ENCODE measurements at places on chromosomes 2 and 18.

DNA sequence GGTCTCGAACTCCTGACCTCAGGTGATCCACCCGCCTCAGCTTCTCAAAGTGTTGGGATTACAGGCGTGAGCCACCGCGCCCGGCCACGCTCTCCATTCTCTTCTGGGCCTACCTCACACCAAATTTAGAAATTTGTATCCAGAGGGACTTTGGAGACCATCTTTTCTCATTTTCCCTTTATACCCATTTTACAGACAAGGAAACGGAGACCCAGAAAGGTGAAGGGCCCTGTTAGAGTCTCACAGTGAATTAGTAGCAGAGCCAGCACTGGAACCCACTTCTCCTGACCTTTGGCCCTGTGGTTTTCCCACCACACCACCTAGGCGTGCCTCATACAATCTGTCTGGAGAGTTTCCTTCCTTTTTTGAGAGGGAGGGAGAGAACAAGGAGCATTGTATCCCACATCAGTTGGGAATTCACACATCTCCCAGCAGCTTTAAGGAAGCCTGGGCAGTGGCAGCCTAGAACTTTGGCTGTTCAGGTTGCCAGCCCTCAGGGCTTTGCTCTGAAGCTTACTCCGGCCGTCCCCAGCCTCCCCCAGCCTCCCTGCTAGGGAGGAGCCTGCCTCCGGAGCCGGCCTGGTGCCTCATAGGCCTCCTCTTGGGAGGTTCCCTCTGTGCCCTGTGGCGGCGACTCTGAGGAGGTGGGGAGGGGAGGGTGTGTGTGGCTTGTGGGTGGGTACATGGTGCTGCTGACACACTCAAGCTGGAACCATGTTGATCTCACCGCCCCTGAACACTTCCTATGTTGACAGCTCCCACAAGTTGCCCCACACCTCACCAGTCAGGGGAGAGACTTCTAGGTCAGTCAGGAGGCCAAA is 13.8 kb downstream of the FOSL2 start:
- no peak for DNase-seq

DNA sequence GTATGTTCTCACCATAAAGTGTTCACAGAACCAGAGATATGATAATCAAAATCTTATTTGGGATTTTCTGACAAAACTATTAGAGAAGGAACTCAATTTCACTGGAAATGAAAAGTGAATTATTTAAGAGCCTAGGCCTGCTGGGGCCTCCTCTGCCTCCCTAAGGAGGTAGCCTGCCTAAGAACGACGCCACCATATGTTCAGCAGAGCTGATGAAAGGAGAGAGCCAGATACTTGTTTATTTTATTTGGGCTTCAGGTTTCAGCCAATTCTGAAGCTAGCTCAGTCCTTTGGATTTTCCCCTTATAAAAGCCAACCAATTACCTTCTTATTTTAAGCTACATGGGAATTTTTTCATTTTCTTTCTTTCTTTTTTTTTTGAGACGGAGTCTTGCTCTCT is 433.1 kb upstream of the MAP2 start:
- DNase-seq, result no peak

DNA sequence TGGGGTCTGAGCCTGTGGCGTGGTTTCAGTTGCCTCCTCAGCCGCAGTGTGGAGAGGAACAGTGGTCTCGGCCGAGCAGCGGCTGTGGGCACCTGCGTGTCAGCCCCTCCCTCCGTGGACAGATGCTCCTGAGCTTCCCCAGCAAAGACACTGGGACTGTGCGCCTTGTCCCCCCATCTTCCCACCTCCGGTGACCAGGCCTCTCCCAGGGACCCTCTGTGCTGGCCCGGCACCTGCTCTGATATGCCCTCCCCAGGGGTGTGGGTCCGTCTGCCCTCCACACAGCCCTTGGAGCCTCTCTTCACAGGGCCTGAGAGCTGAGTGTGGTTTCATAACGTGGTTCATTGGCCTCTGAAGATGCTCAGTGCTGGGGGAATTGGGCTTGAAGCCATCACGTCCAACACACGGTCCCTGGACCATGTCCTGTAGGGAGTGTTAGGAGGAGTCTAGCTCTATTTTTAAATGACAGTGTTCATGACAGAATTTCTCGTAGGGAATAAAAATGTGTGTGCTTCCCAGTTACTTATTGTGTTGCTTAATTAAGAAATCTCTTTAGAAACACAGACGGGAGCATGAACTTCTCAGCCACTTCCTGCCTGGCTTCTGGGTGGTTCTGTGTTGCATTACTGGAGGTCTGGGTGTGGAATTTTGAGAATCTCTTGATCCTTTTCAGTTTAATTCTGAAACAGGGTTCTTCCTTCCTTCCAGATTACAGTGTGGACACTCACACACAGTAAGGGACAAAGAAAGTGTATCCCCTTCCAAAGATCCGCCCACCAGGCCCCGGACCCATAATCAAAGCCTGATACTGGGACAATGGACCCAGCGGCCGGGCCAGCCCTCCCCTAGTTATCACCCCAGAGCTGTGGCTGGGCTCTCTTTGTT is 110.7 kb downstream of the NFATC1 start:
- peak; percentile 70 for DNase-seq

DNA sequence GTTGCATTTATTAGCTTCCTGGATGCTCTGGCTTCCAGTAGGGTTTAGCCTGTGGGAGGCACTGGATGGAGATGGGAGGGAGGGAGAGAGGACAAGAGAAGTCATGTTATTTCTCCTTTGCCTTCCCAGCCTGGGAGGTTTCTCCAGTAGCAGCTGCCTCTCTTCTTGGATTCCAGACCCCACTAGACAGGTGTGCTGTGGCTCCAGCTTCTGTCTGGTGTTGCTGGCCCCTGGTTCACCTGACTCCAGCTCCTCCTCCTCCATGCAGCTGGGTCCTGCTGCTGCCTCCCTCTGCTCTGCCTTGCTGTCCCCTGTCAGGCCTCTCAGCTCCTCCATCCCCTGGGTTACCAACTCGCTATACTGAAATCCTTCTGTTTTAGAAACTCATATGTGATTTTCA is 188.9 kb upstream of the TNP1 start:
- no peak for DNase-seq

DNA sequence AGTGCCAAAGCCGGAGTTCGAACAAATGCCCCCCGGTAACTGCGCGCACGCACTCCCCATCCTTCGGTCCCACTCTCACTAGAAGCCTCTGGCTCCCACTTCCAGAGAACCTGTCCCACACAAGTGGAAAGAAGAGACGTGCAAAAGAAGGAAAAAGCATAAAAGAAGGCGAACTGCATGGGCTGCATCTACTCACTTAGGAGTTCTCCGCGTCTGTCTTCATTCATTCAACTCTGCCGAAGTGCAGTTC is 312 bp downstream of the NR4A2 start:
- DNase-seq, result no peak

GRCh38 chr2:139465789-139466188 is 685.6 kb upstream of the NXPH2 start:
- DNase-seq, result no peak

DNA sequence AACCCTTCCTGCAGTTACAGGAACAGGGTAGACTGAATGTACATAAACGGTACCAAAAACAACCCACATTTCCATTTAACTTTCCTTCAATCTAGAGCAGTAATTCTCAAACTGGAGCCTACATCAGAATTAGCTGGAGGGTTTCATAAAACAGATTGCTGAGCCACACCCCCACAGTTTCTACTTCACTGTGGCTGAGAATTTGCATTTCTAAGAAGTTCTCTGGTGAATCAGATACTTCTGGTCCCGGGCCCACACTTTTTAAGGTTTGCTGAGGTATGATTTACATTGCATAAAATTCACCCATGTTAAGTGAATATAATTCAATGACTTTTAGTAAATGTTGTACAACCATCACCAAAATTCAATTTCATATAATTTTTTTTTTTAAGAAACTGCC is 113.7 kb downstream of the SRBD1 start:
- peak; percentile 13 for DNase-seq

- DNase-seq, result no peak
These were observed 62.0 kb downstream of the RPL31 start for GRCh38 chr2:101064125-101064502.

GRCh38 chr2:23976883-23977282 is 33.0 kb upstream of the MFSD2B start:
- no peak for DNase-seq

- no peak for DNase-seq
These were observed 106.9 kb downstream of the MREG start for GRCh38 chr2:215906458-215906857.

DNA sequence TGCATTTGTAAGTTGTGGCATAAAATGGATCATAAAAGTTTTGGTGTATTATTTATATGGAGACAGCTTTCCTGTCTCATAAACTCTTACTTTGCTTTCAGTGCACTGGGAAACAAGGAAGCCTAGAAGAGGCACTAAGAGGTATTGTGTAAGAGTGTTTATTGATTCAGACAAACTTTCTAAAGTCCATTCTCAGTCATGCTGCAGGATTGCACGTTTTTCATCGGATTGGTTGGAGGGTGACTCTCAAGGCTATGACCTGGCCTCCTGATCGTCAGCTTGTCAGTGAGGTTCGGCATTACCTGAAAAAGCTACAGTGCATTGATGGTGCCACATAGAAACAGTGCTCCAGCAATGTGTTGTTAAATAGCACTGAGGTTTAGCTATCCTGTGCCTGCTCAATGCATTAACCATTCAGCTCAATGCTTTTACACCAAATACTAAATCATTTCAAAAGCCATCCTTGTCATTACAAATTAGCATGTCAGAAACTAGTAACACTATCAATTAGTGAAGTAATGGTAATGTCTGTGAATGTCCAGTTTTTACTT is 545.5 kb downstream of the CBLN2 start:
- no peak for DNase-seq

DNA sequence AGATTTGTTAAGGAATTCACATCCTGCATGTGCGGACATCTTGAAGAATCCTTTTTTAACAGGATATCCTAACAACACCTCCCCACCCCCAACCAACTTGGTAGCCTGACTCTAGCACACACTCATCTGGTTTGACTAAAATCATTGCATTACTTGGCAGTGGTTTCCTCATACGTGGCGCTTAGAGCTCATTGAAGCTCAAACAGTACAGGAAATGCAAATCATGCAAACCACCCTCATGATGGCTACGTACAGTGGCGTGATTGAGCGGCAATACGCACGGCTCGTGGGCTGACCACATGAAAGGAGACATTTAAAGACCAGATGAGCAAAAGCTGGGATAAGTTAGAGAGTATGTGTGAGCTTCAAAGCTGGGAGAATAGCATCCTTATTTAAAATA is 336.2 kb downstream of the ZEB2 start:
- peak; percentile 69 for DNase-seq

- peak; percentile 60 for DNase-seq
These were observed 37.7 kb downstream of the FBXO48 start for GRCh38 chr2:68429311-68429826.

- no peak for DNase-seq
These were observed 12.6 kb downstream of the MYL1 start for GRCh38 chr2:210302326-210302725.

GRCh38 chr2:46936566-46936965 is 21.0 kb upstream of the MCFD2 start:
- DNase-seq, result no peak

GRCh38 chr2:11534071-11534745 is 363 bp downstream of the GREB1 start:
- no peak for DNase-seq

GRCh38 chr2:136411946-136412345 is 294.0 kb upstream of the CXCR4 start:
- no peak for DNase-seq

- no peak for DNase-seq
These were observed 12.2 kb upstream of the SH3BP4 start for GRCh38 chr2:234939576-234939975.

- DNase-seq, result peak; percentile 1
These were observed 172.4 kb downstream of the ZNF516 start for GRCh38 chr18:76322686-76323085.

DNA sequence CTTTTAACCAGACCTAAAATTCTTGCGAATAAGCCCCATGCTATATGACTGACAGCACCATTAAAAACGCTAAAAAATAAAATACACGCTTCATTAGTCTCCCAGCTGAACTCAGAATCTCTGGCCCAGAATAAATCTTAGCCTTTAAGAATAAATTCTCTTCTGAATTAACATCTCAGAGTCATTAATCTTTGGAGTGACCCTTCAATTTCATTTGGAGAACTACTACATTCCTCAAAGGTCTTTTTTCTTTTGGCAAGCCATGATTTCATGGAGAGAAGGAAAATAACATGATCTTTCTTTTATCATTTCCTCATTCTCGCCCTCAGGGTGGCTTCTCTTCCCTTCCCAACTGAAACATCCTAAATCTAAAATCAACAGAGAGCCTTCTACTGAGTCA is 259.0 kb downstream of the AFF3 start:
- DNase-seq, result no peak

DNA sequence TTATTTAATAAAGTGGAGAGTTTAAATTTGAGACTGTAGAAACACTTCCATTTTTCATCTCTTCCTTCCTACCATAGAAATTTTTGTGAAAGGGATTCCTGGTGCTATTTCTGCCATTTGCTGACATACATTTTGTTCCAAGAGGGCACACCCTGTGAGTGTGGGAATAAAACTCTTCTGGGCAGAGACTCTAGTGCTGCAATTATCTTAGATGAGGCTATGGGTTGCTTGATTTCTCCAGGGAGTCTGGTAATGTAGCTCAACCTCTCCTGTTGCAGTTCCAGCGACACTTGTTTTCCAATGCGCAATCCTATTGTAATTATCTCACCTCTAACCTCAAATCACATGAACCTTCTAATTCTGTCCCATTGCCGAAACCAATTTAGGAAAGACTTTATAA is 60.1 kb upstream of the ZSWIM2 start:
- no peak for DNase-seq

GRCh38 chr2:39128919-39129391 is 8.1 kb upstream of the SOS1 start:
- DNase-seq, result peak; percentile 88

DNA sequence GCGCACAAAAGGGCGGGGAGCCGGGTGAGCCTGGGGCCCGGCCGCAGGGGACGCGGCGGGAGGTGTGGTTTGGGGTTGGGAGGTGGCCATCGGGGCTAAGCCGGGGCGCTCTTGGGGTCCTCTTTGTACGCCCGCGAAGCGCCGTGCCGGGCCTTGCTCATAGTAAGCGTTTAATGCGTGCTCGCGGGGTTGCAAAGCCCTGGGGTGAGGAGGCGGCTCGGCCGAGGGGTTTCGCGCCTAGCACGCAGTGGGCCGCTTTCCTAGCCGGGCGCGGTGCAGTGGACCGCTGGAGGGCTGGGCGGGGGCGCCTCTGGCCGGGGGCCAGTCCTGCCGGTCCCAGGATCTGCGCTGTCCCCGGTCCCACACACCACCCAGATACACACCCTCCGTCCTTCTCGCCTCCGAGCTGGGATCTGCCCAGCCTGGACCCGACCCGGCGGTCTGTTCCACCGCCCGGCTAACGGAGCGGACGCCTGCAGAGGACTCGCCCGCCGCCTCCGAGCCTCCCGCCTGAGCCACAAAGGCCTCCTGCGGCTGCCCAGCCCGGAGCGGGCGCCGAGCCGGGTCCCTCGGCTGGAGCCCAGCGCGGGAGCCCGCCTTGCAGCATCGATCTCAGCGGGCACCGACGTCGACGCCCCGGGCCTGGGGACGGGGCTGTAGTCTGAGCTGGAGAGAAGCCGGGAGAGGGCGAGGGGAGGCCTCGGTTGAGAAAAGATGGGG is 564 bp downstream of the DPYSL5 start:
- DNase-seq, result no peak

Measured in OCI-M1 (cell line).